Hippocampal formation (tissue), 2 donors: ENCODE measurements at places on chromosomes 2 and 18.

DNA sequence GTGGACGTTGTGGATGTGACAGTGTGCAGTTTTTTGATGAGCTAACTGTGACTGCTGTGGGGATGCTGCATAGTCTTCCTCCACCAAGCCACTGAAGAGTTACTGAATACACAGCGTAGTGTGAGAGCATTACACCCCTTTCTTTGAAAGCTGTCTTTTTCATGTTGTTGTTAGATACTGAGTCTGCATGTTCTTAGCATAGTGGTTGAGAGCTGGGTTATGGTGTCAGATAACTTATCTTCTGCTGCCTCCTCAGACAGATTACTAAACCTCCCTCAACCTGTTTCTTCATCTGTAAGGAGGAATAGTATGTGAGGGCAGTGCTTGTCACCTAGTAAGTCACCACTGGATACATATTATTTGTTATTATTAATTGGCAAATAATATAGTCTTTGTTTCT lies 63.2 kb downstream of the CEP192 start:
- DNase-seq: no peak

DNA sequence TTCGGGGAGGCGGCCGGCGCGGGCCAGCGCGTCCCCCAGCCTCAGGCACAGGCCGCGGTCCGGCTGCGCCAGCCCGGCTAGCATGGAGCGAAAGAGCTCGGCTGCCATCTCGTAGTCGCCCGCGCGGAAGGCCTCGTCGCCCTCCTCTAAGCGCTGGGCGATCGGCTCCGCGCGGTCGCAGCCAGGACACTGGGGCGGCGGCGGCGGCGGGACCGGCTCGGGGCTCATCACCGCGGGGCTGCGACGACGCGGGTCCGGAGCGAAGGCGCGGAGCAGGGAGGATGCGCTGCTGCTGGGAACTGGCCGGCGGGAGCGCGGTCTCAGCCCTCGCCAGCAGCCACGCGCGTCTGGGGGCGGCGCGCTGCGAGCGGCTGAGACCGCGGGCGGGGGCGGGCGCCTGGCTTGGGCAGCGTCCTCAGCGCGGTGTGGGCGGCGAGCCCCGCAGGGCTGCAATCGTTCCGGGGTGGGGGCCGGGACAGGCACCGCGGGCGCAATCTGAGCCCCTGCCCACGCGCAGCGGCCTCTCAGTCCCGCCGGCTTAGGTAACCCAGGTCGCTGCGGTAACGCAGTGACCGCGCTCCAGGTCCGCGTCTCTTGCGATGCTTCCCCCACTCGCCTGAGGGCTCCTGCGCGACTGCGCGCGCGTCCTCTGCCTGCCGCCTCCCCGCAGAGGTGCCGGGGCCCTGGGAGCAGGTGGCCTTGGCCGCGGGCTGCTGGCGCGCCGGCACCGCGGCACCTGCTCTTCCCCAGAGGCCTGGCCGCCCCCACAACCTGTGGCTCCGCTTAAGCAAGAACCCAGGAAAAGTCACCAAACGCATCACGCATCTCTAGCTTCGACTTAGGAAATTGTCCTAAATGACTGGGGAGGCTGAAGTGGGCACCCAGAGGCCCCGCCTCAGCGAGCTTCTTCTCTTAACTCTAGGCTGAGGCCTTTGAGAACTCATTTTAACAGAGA lies at the start of gene LONRF2:
Gene LONRF2, minus strand, starts transcription at position 636 of the 955 bp plus-strand sequence. Its CDS starts 408 bp downstream, at position 228.
- DNase-seq: peak; percentile 25

GRCh38 chr2:11203480-11203879 lies 48.2 kb downstream of the SLC66A3 start:
- no peak for DNase-seq

DNA sequence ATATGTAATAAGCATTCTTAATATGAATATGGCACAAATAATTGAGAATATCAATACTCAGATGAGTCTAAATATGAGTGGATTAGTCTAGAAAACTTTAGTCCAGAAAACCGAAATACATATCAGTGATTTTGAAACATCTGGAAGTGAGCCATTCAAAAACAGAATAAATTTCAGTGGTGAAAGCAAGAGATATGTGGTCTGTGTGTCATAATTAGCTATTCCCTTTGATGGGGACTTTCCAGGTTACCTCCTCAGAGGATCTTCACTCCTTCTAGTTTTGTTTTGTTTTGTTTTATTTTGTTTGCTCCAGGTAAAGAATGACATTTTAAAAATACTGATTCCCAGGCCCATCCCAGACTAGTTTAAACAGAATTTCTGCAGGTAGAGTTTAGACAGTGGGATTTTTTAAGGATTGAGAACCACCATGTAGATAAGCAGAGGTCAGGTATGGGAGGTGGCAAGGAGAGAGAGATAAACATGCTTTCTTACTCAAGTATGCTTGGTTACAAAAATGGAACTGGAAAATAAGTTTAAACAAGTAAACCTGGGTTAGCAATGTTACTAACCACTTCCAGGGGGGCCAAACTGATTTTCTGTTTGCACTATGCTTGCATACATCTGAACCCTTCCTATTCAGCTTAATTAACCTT lies 70.7 kb downstream of the NABP1 start:
- DNase-seq: no peak

DNA sequence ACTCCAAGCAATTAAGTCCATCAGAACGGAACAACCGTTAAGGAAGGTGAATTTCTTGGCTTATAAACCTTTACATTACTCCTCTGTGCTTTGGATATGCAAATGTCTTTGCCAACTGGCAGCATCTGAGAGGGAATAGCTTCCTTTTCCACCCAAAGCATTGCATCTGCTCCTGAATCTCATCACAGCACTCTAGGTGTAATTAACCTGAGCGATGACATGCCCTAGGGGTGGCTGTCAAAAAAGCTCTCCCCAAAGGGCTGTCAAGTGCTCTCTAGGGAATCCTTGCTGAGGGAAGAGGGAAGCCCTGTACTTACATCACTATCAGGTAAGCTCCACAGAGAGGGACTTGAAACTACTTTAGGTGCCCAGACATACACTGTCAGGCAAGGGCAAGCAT lies 5.5 kb upstream of the SMARCAL1 start:
- no peak for DNase-seq

DNA sequence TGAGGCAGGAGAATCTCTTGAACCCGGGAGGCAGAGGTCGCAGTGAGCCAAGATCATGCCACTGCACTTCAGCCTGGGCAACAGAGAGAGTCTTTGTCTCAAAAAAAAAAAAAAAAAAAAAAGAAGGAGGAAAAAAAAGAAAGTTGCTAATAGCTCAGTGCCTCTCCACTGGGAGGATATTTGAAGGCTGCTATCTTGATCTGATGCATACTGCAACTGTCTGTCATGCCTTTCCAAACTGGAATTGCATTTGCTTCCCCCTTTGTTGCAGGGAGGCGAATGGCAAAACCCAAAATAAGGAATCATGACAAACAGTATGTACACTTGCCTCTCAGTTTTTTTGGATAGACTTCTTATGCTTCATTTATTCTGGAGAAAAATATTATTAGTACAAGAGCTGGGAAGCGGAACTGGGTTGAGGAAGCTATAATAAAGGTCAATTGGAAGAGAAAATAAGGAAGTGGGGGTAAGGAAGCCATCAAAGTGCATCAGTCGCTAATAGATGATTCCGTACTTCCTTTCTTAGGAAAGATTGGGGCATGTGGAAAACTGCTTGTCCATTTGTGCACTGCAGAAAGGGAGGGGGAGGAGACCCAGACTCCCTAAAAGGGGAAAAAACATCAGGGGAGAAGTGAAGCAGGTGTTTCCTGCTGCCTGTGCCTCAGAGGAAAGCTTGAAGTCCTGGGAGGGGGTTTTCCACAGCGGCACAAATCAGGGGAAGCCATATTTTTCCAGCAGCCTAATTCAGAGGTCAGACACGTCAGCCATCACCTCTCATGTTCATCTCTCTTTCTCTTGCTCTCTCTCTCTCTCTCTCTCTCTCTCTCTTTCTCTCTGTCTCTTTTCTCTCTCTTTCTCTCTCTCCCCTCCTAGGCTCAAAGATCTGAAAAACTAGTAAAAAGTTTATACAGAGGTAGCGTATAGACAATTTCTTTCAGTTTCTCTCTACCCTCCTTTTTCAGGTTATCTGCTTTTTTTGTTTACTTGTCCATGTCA lies 301.4 kb upstream of the TNP1 start:
- DNase-seq: no peak

GRCh38 chr2:179951680-179952079 lies 55.4 kb downstream of the CWC22 start:
- DNase-seq: no peak

GRCh38 chr18:48072428-48073204 lies 142.2 kb upstream of the SMAD2 start:
- DNase-seq: no peak

DNA sequence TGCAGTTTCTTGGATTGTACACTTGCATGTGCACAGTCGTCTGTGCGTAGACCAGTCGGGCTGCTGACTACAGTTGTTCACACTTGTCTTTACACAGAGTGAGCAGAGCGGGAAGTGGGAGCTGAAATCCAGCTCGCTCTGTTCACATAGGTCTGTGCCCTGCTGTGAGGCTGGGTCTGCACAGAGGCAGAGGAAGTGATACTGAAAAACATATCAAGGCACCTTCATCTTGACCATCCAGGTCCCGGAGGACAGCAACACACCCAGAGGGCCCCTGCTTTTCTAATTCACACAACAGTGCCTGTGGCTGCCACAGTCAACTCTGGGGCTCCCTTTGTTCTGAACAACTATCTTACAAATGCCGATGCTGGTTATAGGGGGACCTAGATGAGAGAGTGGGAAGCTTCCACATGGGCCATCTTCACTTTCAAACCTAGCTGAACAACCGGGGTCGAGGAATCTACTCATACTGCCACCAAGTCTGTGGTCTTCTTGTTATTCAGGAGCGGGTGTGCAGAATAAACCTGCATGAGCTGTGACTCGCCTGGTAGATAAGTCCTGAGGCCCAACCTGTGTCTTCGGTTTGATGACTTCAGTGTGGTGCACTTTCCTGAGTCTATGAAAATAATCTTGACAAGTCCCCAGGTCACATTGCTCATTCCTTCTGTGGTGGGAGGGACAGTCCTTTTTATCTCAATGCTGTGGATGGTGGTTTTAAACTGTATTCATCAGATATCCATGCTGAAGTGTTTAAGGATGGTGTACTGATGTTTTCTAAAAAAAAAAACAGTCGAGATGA lies 3.5 kb upstream of the ADNP2 start:
- DNase-seq: no peak
